ENCODE measurements at places on chromosomes 5 and 9. TPM values are rescaled to one million over a fixed set of nuclear protein-coding genes. Genes with fewer than 3 reads are reported as not detected.

GDF9 gene
- 0.31 TPM for total RNA-seq

ASS1 gene
- 94.9 TPM for total RNA-seq

MZB1 gene
- total RNA-seq: not detected

LVRN gene
- 3.0 TPM for total RNA-seq

AOPEP gene
- total RNA-seq: 252 TPM

FBP1 gene
- not detected for total RNA-seq

CDC26 gene
- total RNA-seq: 39.7 TPM

ADGRD2 gene
- not detected for total RNA-seq

PCDHA9 gene
- total RNA-seq: 0.47 TPM

DMRT3 gene
- not detected for total RNA-seq

AGXT2 gene
- total RNA-seq: not detected

LHX3 gene
- total RNA-seq: not detected

NUTM2G gene
- total RNA-seq: not detected

CDH18 gene
- not detected for total RNA-seq

GMCL2 gene
- not detected for total RNA-seq

BHMT gene
- 2.7 TPM for total RNA-seq

SCGB3A2 gene
- not detected for total RNA-seq

Measured in gastroesophageal sphincter (tissue), 4 donors.